Esophagus mucosa (tissue), 1 donor: ENCODE measurements at places on chromosomes 12 and 14. TPM values are rescaled to one million over a fixed set of nuclear protein-coding genes. Genes with fewer than 3 reads are reported as not detected.

The SMCO2 gene
- 0.76 TPM for total RNA-seq

DNA sequence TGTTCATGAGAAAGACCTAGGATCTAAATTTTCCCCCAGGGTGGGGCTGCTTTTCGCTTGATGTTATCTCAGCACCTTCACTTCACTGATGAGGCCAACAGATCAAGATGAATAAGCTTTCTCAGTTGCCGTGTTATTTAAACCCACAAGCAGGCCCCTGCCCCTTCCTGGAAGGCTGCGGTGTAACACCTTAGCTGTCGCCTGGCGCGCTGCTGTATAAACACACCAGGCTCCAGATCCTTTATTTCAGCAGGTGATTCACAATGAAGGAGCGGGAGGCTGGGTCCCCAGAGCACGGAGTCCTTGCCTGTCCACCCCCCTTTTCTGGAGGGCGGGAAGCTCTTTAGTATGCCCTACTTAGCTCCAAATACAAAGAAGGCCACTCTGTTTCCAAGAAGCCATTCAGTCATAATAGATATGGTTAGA, 515.4 kb downstream of the FUT8 start:
- no peak for ATAC-seq

The TSPAN9 gene
- total RNA-seq: 15.9 TPM

The LTBP2 gene
- 14.4 TPM for total RNA-seq

GRCh38 chr14:69909826-69910550, 30.8 kb downstream of the SMOC1 start:
- ATAC-seq: no peak

The PPP1R36 gene
- total RNA-seq: 0.20 TPM

The POTEG gene
- not detected for total RNA-seq

- ATAC-seq: no peak
These were observed 8.0 kb downstream of the CNOT2 start for GRCh38 chr12:70251226-70251625.

DNA sequence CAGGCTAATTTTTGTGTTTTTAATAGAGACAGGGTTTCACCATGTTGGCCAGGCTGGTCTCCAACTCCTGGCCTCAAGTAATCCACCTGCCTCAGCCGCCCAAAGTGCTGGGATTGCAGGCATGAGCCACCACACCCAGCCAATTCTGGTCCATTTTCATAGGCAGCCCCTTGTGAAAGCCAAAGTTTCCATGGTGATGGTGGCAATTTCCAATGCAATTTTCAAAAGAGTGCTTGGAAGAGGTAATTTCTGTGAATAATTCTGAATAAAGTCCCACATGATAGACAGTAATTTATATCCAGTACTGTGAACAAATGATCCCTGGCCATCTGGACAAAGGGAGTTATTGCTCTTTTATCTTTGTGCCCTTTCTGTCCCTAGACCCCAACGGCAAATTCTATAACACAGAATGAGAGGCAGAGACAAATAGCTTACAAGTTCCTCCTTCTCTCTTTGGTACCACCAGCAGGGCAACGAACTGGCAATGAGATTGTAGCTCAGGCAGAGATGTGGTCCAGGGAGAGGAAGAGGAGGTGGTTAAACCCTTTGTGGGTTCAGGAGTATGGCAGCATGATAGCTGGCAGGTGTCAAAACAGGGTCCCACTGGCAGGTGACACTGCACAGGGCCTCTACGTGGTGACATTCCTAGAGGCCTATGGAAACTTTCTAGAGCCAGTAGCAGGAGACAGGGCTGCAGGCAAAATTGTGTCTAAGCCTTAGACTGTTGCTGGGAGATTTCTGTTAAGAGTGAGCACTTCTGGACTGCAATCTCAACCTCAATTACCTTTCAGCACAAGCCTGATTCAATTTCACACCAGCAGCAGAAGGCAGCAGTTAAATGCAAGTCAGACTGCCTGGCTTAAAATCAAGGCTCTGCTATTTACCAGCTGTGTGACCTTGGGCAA, 46.5 kb downstream of the NT5DC3 start:
- no peak for ATAC-seq

- ATAC-seq: peak; percentile 94
These were observed 8.7 kb upstream of the PLEKHA5 start for GRCh38 chr12:19120795-19121194.
